ENCODE measurements at places on chromosomes 2 and 18.
A peak's percentile ranks its signal among the peaks of the same experiment; 100 is the strongest.

DNA sequence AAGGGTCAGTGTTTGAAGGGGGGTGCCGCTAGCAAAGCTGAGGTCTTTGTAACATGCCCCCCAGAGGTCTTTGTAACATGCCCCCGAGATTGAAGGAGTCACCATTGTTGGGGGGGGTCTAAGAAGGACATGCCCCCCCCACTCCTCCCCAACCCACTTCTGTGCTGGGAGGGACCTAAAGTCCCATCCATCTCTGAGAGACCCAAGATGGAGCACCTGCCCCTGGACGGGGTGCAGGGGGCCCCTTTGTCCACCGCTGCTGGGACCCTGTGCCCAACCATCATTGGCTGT, 5.9 kb upstream of the ASIC4 start:
- DNase-seq, result no peak

- no peak for DNase-seq
These were observed 2.9 kb downstream of the SERPINB2 start for GRCh38 chr18:63890237-63890949.

- DNase-seq, result no peak
These were observed 74.6 kb upstream of the LAPTM4A start for GRCh38 chr2:20126040-20126439.

DNA sequence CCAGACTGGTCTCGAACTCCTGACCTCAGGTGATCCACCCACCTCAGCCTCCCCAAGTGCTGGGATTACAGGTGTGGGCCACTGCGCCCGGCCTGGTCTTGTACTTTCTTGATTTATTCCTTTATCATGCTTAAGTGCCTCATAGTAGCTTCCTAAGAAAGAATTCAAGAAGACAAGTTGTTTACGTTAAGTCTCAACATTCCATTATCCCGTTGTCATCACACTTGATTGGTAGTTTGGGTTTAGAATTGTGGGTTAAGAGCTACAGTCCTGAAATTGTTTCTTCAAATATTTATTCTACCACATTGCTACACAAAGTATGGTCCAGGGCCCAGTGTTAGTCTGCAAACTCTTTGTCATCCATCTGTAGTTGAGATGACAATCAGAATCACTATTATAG, 194.0 kb downstream of the VWC2L start:
- DNase-seq, result no peak

GRCh38 chr18:63376538-63376937, 9.5 kb upstream of the KDSR start:
- DNase-seq, result no peak

GRCh38 chr2:217713395-217714286, 289.2 kb downstream of the TNS1 start:
- DNase-seq, result peak; percentile 60

- no peak for DNase-seq
These were observed 211.4 kb upstream of the SLC39A10 start for GRCh38 chr2:195445639-195446038.

GRCh38 chr2:167209784-167210183, 321.5 kb downstream of the XIRP2 start:
- DNase-seq, result no peak

DNA sequence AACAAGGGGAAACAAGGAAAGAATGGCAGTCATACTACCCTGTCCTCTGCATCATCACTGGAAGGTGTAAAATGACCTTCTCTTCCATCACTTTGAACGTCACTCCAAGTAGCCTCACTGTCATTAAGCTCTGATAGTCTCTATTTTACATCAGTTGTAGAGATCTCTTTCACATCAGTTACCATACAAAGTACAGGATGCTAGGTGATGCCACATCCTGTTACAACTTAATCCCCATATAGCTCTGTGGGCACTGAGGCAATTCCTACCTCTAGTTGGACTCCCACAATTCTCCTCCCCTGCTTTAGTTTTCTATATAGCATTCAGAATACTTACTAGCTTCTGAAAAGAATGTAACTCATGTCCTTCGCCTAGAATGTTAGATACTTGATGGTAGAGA, 55.1 kb upstream of the TTC27 start:
- no peak for DNase-seq

- no peak for DNase-seq
These were observed 82.0 kb downstream of the ZNF516 start for GRCh38 chr18:76412818-76413565.

- DNase-seq, result no peak
These were observed 6.6 kb downstream of the ASB18 start for GRCh38 chr2:236257575-236257974.

DNA sequence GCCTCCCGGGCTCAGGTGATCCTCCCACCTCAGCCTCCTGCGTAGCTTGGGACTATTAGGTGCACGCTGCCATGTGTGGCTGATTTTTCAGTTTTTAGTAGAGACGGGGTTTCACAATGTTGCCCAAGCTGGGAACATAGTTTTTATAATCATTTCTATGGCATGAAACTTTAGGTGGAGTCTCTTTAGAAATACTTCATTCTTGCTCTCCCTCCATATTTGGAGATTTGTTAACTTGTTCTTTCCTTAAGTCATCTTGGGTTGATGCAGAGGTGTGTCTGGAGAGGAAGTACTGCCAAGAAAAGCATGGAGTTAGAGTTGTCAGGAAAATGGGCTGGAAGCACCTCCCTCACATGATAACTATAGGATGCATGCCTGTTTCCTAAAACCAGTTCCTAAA, 17.4 kb downstream of the ZNF532 start:
- DNase-seq, result no peak

GRCh38 chr2:58239243-58239925, 1.7 kb downstream of the FANCL start:
- DNase-seq, result no peak

DNA sequence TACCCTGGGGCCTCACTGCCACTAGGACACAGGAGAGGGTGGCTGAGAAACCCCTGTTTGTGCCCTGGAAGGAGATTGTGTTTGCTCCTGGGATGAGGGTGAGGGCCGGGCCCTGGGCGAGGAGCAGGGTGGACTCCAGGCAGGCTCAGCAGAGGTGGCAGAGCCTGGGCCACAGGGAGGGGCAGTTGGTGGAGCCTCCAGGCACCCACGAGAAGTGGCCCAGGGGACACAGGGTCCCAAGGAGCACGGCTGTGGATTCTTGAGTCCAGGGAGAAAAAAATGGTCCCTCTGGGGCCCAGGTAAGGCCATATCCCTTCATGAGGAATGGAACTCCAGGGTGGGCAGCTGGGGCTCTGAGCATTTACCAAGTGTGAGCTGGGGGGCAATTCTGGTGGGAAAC, 8.3 kb downstream of the MAB21L4 start:
- DNase-seq, result no peak

DNA sequence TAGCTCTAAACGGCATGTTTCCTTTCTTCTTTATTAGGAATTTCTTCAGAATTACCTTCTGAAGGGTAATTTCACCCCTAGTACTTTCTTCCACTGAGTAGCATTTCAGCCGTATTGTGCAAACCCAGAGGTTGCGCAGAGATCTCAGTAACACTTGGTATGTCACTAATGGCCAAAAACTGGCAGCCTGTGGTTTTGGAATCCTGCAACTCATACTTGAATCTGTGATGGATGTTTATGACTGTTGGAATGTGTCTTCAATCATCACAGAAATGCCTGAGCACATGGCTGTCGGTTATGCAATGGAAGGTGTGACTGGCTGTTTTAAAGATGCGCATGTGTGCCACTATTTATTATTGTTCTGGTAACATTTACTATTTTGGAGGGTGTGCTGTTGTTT, 100.0 kb downstream of the COLEC12 start:
- DNase-seq, result no peak

- DNase-seq, result peak; percentile 54
These were observed 58.2 kb downstream of the TWSG1 start for GRCh38 chr18:9392726-9393125.

- DNase-seq, result no peak
These were observed 36.1 kb downstream of the STPG4 start for GRCh38 chr2:47119001-47119400.

DNA sequence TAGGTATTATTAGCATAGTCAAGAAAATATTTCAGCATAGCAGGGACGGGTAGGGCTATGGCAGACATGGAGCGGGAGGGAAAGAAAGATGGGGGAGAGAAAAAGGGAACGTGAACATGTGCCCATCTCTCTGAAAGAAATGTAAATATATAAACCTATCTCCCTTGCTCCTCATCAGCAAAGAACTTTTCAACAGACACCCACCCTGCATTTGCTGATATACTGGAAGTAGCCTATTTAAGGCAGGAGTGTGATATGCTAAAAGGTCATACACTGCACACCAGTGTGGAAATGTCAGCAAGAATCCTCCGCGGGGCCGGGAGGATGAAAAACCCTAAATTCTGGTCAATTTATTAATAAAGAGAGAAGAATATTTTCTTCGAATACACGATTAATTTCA, 1.7 kb downstream of the MBOAT2 start:
- DNase-seq, result no peak

GRCh38 chr2:145303536-145303935, 783.6 kb upstream of the ZEB2 start:
- DNase-seq, result no peak

- no peak for DNase-seq
These were observed 16.4 kb downstream of the TNFRSF11A start for GRCh38 chr18:62341473-62341872.

GRCh38 chr2:84781942-84782716, 98.8 kb downstream of the TRABD2A start:
- DNase-seq, result peak; percentile 63

DNA sequence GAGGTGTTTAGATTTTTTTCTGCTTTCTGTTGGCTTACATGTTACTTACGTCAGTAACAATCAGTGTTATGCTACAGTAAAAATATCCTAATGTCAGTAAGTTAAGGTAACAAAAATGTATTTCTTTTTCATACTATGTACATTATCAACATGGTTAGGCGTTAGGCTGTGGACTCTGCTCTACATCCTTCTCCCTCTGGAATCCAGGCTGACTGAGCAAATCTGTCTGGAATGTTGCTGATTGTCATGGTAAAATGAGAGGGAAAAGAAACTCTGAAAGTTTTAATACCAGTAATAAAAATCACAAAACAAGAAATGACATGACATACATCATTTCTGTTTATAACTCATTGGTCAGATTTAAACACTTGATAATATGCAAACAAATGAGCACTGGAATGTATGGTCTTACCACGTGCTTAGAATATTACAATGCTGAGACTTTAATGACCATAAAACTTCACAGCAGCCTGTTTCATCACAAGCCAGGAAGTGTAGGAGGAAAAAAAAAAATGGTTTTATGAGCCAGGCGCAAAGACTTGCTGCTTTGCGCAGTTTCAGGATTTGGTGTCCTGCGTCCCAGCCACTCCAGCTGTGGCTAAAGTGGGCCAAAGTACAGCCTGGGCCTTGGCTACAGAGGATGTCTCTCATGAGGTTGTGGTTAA, 252.4 kb downstream of the FSIP2 start:
- no peak for DNase-seq

Measured in hematopoietic multipotent progenitor cell treated with erythropoietin and hydrocortisone succinate and interleukin-3 and kit ligand, for 8 days (in vitro differentiated cells).